NCI-H460 (cell line): ENCODE measurements at places on chromosomes 13 and 19. TPM values are rescaled to one million over a fixed set of nuclear protein-coding genes. Genes with fewer than 3 reads are reported as not detected.

DNA sequence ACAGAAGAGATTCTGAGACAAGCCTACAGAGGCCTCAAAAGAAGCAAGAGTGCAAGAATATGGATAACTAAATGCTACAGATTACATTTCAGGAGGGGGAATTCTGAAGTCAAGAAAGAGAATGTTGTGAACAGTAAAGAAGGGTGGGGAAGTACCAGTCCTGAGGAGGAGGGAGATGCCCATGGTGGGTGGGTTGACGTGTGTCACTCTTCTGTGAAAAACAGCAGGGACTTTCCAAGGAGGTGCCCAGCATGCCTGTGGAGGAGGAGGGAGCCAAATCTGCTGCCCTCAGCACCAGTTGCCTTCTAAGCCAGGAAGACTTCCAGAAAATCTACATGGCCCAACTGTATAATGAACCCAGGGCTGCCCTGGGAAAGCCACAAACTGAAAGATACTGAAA is 87.7 kb downstream of the SGCG start:
- DNase-seq, result no peak

DNA sequence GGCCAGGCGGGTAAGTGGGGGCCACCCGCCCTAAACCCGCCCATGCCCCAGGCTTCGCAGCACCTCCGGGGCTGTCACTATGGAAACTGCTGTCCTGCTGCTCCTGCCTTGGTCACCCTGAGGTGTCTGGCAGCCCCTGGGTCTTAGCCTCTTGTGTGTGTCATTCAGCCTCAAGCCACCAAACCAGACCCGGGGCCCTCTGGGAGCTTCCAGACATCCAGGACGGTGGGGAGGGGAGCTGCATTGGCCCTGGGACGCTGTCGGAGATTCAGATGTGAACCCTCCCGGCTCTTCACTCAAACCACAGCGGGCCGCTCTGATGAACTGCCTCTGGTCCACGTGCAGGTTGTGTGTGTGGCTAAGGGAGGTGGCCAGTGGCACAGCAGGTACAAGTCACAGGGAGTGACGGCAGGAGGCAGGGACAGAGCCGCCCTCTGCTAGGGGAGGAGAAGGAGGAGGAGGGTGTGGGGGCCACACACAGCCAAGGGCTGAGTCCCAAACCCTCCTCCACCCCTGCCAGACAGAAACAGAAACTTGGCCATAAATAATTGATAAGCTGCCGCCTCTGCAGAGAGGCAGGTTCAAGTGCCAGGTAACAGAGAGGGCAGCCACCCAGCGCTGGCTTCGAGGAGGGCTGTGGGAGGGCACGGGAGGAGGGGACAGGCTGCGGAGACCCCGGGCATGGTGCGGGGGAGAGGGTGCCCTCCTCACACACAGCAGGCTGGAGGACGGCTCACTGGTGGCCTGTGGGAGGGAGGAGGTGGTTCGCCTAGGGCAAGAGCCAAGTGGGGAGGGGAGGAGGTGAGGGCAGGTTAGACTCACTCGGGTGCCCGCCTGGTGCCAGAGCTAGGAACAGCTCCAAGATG is 8.0 kb downstream of the NANOS3 start:
- DNase-seq, result no peak

Gene ADGRE2
- total RNA-seq, result 0.43 and 0.45 TPM in 2 replicates

Gene PCDH8
- not detected in 2 replicates for total RNA-seq

Gene INSL3
- total RNA-seq, result not detected in 2 replicates

Gene TSHZ3
- total RNA-seq, result 0.12 TPM in 1 of 2 replicates, not detected in the other

DNA sequence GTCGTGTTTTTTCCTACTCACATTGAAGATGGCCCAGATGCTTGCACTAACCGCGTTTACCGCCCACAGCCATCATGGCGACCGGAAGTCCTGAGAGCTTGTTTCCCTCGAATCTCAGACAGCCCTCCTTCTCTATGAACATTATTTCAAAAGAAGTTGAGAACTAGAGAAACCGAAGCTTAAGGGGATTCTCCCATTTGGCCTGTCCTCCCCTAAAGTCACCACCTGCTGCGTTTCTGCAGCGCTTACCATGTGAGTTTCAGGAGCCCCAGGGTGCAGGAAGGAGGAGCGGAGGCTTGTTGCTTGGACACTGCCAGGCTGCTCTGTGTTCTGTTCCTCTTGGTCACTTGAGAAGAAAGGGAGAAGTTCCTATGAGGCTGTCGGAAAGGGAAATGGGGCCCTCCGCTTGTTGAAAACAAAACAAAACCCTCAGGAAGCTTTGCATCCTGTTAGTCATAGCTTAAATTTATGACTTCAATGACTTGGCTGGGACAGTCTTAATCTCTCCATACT is 6.2 kb downstream of the CARD8 start:
- DNase-seq, result no peak

DNA sequence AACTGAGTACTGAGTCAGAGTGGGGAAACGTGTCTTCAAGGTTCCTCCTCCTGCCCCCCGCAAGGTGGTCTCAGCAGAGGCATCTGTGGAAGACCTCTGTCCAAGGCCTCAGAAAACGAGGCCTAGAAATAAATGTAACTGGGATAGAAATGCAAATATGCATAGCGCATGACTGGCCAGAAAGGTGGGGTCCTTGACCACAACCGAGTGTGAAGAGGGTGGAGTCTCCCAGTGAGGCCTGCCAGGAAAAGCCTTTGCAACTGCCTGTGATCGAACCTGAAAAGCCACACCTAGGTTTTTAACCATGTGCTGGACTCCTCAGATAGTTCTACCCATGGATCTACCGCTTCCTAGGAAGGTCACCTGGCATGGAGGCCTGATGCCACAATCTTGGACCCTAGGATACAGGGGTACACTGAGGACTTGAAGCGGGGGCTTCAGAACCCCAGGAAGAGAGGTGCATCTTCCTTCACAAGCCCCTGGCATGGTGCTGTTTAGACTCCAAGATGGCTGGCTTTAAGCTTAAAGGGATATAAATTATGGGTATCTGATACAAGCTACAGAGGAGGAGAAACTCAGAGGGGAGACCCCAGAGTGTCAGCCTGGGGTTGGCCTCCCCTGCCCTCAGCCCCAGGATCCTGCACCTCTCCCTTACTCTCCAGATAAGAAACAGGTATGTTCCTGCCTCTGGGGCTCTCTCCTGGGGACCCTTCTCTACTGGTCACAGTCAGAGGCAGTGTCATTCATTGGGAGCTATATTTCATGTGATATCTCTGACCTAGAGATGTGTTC is 18.3 kb upstream of the SIGLEC6 start:
- no peak for DNase-seq
